ENCODE measurements at places on chromosomes 1 and 21.
A peak's percentile ranks its signal among the peaks of the same experiment; 100 is the strongest.

DNA sequence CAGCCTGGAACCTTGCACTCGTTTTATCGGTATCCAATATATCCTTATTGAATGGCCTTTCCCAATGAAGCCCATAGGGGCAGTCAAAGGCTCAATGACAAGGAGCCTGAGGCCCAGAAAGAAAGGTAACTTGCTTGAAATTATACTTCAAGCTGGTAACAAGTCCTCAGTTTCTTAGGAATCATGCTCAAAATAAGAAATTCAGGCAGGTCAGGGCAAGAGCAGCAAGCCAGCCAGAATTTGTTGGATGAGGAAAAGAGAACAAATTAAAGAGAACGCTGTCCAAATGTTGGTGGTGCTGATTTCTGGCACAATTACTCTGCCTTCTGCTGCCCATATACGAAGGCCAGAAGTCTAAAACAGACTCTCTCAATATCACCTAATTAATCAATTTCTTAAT, 77.6 kb downstream of the DDX20 start:
- no peak for DNase-seq

- peak; percentile 26 for DNase-seq
Observed at GRCh38 chr1:146032631-146033219, 11.2 kb upstream of the HJV start.

GRCh38 chr21:15436031-15436430, 293.8 kb upstream of the USP25 start:
- no peak for DNase-seq

DNA sequence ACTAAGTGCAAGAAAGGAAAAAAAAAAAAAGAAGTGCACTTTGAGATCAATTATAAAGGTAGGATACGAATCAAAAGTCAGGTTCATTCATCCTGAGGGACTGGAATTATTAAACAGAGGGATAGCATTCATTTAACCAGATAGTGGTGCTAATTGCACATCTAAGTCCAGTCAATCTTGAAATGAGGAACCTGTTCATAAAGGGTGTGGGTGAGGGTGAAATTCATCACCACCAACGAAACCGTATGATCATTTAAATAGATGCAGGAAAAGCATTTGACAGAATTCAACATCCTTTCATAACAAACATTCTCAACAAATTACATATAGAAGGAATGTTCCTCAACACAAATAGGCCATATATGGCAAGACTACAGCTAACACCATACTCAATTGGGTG, 5.6 kb downstream of the CTSS start:
- DNase-seq, result no peak

DNA sequence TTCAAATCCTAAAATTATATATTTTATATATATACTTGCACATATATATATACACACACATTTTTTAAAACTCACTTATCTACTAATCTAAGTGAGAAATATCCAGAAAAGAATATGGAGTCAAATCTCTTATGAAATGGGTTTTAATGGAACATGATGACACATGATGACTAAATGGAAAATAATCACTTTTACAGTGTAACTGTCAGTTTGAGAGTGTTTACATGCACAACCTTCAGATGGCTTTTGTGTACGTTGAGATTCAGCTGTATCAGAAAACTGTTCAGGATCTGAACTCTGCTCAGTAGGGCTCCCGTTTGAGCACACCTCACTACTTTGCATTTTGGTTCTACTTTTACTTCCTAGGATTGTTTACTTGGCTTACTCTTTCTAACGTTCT, 189.8 kb downstream of the DNAH14 start:
- DNase-seq, result no peak
